ENCODE measurements at places on chromosomes 2 and 18. TPM values are rescaled to one million over a fixed set of nuclear protein-coding genes. Genes with fewer than 3 reads are reported as not detected.

- no peak for DNase-seq
Measured at GRCh38 chr2:70903171-70903570, 32.5 kb upstream of the ATP6V1B1 start.

DNA sequence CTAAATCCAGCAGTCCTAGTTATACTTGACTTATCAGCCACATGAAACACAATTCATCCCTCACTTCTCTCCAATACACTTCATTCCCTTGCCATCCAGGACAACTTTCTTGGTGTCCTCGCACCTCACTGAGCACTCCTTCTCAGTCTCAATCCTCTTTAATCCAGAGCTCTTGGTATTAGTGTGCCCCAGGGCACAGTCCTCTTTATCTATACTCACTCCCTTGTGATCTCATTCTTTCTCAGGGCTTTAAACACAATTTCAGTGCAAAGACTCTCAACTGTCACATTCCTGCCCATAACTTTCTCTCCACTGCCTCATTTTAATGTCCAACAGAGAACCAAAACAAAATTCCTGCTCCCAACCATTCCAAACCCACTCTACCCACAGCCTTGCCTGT lies 60.8 kb upstream of the SPOPL start:
- no peak for DNase-seq

DNA sequence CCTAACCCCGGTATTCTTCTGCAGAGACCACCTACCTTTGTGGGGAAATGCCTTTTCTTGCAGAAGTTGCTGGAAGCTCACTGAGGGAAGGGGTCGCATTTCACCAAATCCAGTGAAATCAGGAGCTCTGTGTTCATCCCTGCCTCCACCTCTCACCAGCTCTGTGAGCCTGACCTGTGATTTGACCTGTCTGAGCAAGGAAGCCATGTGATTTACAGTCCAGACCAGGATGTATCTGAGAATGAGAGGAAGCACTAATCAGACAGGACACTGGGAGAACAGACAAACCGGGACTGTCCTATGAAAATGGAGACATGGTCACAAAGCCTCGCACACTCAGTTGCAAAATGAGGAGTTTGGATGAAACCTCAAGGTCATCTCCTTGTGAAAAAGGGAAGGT lies 285.4 kb downstream of the BCL11A start:
- no peak for DNase-seq

GRCh38 chr2:191748059-191748461 lies 70.1 kb downstream of the NABP1 start:
- no peak for DNase-seq

- no peak for DNase-seq
Measured at GRCh38 chr2:195590199-195590860, 66.7 kb upstream of the SLC39A10 start.

GRCh38 chr2:234331566-234331965 lies 165.3 kb downstream of the ARL4C start:
- DNase-seq = no peak

DNA sequence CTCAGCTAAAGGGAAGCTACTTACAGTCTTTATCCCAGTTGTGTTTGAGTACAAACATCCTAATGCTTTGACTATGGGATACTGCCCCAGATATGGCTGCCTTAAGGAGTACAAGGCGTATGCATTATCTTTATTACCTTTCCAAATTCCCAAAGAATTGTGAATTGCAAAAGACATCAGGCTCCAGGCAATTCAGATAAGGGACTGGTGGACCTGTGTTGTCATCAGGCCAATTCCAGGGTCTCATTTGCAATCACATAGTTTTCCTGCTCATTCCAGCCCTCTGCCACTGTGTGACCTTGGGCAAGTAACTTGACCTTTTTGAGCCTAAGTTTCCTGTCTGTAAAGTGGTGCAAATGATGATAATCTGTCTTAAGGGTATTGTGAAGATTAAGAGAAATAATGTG lies 137.5 kb downstream of the FMNL2 start:
- no peak for DNase-seq

GRCh38 chr2:237473878-237474441 lies 13.1 kb upstream of the MLPH start:
- no peak for DNase-seq

- DNase-seq = no peak
Measured at GRCh38 chr2:85184990-85185389, 51.8 kb downstream of the TCF7L1 start.

RAB6D gene
- total RNA-seq = not detected

SERPINB2 gene
- total RNA-seq = not detected

TEX44 gene
- total RNA-seq = not detected

ATAD2B gene
- 80.7 TPM for total RNA-seq

OR6B2 gene
- not detected for total RNA-seq

PRKD3 gene
- total RNA-seq = 46.8 TPM

RTP5 gene
- total RNA-seq = 0.63 TPM

NYAP2 gene
- 0.14 TPM for total RNA-seq
